ENCODE measurements at places on chromosomes 12 and 14.

GRCh38 chr14:31124197-31124596, 83.4 kb downstream of the HECTD1 start:
- DNase-seq: no peak

DNA sequence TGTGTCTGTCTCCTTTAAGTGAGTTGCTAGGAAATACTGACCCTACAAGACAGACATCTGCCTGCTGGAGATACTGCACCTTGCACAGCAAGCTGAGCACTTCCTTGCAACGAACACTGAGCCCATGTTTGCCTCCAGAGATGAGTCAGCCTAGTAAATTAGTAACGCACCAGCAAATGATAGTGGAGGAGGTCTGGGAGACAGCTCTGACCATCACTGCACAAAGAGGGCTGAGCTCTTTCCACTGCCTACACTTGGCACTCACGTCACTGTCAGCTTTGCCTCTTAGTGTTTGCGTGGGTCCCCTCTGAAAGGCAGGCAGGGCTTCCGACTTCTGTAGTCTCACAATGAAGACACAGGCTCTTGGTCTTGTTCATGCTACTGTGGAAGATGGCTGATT, 109.0 kb downstream of the APAF1 start:
- DNase-seq: peak; percentile 76

DNA sequence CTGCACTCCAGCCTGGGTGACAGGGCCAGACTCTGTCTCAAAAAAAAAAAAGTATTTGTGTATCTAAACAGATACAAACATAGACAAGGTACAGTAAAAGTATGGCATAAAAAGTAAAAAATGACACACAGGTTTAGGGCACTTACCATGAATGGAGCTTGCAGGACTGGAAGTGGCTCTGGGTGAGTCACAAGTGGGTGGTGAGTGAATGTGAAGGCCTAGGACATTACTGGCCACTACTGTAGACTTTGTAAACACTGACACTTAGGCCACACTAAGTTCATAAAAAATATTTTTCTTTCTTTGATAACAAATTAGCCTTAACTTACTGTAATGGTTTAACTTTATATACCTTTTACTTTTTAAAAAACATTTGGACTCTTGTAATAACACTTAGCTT, 38.0 kb upstream of the EIF5 start:
- DNase-seq: no peak

DNA sequence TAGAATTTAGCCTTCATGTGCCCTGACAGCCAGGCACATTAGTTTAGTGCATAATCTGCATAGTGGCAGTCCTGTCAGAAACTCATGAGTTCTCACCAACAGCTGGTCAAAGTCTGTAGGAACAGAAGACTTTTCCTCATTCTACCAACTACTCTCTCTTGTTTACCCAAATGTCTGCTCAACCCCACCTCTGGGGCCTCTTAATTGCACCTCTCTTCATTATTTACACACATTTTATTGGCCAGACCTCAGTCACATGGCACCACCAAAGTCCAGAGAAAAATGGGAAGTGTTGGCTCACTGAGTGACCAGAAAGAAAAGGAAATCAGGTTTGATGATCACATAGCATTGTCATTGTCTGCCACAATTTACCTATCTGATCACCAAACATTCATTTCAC, 114.6 kb upstream of the PLXNC1 start:
- no peak for DNase-seq

DNA sequence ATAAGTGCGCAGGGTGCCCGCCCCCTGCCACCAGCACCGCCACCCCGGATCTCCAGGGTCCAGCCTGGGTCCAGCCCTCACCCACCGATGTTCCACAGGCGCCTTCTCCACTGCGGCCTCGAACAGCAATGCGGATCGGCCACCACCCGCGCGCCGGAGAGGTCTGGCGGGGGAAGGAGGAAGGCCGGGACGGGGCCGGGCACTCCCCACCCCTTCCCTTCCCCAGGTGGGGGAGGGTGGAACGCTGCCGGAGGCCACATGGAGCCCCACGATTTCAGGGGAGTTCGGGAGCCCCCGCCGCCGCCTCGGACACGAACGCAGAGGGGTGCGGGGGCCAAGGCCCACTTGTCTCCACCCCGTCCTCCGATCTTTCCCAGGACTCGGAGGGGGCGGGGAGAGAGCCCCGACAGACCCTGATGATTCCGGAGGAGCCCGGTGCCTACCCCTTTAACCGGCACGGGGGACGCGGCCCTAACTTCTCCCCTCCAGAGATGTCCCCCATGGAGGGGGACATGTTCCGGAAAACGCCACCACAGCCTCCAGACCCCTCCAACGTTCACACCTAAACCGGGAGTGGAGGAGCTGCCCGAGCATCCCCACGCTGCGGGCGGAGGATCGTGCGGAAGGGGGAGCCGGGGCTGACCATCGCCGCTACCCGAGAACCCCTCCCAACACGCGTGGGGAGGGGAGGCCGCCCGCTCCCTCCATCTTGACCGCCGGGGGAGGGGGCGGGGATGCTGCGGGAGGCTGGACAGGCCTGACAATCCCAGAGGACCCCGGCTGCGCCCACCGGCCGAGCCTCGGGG, 1.1 kb downstream of the ATXN2 start:
- DNase-seq: peak; percentile 41

DNA sequence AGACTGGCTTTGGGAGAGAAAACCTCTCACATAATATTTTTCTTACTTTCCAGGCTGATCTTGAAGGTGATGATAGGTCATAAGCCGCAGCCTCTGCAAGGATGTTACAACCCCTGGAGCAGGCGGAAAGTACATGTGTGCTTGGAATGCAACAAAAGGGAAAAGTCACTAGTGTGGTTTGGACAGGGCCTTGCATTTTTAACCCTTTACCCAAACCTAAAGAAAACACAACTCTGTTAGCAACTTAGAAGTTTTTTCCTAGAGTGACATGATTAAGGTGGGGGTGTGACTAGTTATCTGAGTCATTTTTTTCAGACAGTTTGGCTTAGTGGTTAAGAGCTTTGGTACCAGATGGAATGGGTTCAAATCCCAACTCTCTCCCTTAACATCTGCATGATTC, 97.0 kb downstream of the TMEM30B start:
- DNase-seq: no peak

DNA sequence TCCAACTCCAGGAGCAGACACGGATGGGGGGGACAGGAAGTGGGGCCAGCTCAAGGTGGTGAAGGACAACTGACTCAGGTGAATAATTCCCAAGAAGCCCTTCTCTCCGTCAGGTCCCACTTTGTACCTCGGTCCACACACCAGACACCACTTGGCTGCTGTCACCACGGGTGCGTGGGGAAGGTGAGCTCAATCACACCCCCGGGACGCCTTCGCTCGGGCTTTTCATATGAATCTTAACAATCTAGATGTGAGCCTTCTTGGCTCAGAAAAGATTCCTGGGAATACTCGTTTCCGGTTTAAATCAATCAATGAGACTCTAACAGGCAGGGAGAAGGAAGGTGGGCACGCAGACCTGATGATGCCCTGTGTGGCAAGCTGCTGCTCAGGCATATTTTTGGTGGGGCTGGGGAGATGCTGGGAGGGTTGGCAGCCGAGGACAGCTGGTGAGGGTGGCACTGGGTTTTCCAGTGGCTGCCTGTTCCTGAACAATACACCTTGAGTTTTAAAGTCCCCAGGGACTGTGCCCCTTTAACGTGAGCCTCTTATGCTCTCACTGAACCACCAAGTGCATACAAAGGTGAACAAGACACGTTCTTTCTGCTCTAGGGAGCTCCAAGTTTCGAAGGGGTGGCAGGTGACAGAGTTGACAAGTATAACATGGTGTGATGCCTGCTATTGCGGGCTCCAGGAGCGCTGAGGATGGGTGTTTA, 5.1 kb downstream of the TESC start:
- DNase-seq: no peak

DNA sequence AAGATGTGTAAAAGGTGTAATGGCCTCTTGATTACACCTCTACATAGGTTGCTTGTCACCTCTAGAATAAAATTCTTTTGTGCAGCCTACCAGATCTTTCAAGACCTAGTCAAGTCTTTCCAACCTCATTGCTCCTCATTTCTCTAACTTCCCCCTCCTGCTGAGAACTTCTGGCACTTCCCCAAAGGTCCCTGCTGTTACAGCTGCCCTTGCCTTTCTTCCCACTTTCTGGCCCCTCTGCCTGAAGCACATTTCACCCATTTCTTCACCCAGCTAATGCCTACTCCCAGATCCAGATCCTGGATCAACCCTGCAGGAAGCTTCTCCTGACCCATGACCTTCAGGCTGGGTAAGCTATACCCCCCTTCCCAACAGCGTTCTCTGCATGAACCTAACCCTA, 1.5 kb downstream of the TSHR start:
- no peak for DNase-seq

DNA sequence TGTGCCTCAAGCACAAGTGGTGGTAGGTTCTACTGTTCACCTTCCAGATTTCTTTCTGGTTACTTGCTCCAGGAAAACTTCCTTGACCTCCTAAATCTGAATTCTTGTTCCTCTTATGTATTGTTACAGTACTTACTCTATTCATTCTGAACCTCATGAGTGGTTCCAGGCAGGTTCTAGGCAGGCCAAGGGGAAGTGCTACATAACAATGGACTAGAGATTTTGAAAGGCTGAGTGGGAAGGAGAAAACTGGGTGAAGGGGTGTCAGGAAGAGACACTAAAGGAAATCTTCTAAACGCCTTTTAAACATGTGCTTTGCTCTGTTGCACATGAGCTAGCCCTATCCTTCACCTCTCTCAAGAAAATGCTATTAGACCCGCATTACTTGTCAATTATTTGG, 1.6 kb downstream of the YARS2 start:
- no peak for DNase-seq

- DNase-seq: no peak
Observed at GRCh38 chr14:59254146-59254910, 65.9 kb downstream of the DAAM1 start.

- DNase-seq: no peak
Observed at GRCh38 chr14:95039993-95040348, 117.4 kb downstream of the DICER1 start.

DNA sequence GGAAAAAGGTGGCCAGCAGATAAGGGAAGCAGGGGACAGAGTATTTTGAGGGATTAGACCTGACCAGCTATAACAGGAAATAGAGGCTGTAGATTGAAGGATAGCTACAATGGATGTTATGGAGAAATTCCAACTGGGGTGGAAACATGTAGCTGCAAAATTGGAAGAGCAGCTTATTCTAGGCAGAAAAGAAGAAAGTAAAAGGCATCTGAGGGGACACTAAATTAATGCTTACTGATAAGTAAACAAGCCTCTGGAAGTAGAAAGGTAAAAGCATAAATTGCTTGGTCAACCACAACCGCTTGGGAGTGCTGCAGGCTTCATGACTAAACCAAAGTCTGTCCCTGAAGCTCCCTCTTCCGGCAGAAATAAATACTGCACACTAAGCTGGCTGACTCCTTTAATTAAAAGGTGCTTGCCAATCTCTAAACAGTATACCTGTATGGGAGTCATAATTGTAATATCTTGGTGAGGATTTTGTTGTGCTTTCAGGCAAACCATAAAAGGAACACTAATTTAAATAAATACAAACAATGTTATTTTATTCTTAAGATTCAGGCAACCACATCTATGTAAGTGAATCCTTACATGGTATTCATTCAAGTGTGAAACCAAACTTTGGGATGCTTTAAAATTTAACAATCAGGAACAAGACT, 7.7 kb downstream of the UBC start:
- no peak for DNase-seq

GRCh38 chr14:25909045-25909747, 688.6 kb downstream of the NOVA1 start:
- no peak for DNase-seq

DNA sequence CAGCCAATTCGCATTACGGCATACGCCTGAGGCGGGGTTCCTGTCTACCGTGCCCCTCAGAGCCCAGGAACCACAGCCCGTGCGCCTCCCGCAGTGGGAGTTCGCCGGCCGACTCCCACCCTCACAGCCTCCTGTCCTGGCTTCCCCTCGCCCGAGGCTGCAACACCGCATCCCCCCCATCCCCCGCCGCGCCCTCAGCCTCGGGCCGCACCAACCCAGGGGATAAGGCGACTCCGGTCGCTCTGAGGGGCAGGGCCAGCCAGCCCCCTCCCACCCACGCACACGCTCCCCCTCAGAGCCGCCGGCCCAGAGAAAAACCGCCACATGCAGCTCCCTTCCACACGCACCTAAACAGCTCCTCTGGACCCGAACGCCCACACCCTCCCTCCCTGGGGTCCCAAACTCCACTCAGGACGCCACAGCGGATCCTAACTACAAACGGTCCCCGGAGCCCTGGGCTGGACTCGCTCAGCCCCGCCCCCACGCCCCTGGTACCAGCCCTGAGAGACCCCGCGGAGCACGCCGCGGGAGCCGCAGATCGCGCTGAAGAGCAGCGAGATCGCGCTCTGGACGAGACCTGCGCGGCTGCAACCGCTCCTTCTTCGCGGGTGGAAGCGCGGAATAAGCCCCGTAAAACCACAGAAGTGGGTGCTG, at the start of gene C14orf39:
Gene C14orf39, minus strand, starts transcription at position 466 of the 654 bp plus-strand sequence. CDS start 985 bp downstream, outside the sequence.
- DNase-seq: no peak

DNA sequence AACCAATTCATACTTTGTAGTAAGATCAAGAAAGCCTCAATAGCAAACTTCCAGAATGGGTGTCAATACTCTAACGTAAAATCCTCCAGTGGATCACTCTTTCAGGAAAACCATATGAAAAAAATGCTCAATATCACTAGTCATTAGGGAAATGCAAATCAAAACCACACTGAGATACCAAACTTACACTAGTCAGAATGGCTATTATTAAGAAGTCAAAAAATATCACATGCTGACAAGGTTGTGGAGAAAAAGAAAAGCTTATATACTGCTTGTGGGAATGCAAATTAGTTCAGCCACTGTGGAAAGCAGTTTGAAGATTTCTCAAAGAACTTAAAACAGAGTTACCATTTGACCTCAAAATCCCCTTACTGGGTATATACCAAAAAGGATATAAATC, 49.5 kb upstream of the ATXN7L3B start:
- DNase-seq: no peak

- no peak for DNase-seq
Observed at GRCh38 chr14:103074729-103075367, 9.2 kb upstream of the LBHD2 start.

DNA sequence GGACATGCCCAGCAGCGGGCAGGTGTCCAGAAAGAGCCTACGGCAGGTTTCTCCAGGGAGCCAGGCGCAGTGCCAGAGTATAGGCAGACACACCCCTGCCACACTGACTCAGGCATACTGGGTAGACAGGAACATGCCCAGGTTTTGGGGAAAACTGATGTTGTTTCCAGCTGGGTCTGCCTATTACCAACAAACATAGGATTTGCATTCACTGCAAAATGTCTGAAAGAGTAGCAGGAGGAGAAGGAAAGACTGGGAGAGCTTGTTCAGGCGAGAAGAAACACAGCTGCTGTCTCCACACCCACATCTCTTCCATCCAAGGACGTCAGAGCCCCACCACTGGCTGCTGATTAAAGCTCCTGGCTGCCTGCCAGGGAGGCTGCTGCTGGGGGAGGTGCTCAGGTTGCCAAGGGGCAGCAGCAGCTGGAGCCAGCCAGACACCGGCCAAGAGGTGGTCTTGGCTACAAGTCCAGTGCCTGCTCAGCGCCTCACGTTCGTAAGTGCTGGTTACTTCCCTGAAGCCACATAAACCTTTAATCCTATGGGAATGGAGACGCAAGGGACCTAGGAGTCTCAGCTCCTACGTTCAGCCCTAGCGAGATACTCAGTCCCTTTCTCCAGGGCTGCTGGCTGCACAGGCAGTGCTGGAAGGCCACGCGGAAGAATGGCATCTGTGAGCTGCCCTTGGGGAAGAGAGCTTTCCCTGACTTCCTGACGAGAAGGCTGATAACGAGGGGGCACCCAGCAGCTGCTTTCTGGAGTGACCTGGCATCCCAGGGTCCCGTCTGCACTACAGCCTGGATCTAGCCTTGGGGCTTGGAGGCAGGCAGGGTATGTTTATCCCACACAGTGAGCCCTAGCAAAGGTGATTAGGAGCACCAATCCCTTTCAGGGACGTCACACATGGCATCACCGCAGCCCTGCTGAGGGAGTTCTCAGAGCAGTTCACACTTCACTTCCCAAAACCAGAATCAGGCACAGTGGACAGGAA, 58.1 kb downstream of the PLEKHG3 start:
- DNase-seq: peak; percentile 50
